NCI-H146 (cell line): ENCODE measurements at places on chromosomes 4 and X.

- no peak for DNase-seq
Measured at GRCh38 chrX:27444093-27444908, 18.8 kb downstream of the PPP4R3C start.

DNA sequence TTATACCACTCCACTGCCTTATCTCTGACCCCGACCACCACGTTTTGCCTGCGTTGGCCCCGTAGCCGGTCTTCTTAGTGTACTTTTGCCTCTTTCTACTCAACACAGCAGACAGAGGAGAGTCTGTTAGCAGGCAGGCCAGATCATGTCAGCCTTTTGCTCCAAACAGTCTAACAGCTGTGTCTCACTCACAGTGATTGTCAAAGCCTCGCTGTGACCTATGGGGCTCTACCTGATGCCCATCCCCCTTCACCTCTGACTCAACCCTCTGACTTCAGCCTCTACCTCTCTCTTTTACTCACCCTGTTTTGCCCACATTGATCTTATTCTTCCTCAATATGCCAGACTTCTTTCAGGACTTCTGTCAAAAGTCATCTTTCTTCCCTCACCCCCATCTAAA lies 127.1 kb downstream of the TRIML1 start:
- no peak for DNase-seq

- DNase-seq: no peak
Measured at GRCh38 chr4:60657807-60658206, 542.3 kb upstream of the ADGRL3 start.

- no peak for DNase-seq
Measured at GRCh38 chr4:52235552-52236201, 184.6 kb downstream of the SPATA18 start.

GRCh38 chr4:41969671-41970070 lies 11.9 kb upstream of the DCAF4L1 start:
- no peak for DNase-seq

GRCh38 chr4:21765810-21766407 lies 182.7 kb downstream of the KCNIP4 start:
- DNase-seq: peak; percentile 43

- DNase-seq: peak; percentile 1
Measured at GRCh38 chrX:115311601-115312001, 22.1 kb downstream of the LUZP4 start.
